ENCODE measurements at places on chromosomes 6 and 20.

DNA sequence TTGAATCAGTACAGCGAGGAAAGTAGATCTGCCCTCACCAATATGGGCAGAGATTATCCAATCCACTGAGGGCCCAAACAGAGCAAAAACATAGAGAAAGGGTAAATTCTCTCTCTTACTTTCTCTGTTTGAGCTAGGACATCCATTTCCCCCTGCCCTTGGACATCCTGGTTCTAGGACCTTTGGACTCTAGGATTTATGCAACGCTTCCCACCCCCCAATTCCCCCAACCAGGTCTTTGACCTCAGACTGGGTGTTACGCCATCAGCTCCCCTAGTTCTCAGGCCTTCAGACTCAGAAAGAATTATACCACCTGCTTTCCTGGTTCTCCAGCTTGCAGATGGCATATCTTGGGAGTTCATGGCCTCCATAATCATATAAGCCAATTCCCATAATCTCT, 10.2 kb upstream of the B3GAT2 start:
- no peak for DNase-seq

- DNase-seq: no peak
These were observed 173.7 kb downstream of the MBOAT1 start for GRCh38 chr6:20038410-20039204.

DNA sequence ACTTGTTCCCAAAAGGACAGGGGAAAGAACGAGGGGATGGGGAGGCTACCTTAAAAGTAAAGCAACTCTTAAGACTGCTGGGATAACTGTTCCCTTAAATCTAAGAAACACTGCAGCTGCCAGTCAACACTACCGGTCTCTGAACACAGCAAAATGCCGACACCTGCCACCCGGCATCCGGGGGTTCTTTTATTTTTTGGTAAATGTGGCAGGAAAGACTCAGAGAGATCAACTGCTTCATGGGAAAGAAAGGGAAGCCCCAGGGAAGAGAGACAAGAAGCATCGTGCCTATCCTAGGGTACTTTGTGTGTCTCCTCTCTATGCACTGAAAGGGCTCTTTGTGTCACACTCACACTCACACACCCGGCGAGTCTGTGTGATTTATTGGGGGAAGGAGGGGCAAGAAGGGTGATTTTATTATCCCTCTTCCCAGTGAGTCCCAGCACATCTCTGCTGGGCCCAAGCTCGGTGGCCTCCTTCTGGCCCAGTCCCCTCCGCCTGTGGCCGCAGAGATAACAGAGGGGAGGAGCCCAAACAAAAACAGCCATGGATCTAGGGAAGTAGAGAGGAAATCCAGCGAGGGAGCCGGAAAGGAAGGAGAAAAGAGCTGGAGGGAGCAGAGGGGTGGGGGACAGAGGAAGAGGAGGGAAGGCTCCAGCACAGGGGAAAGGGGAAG, 1.4 kb downstream of the FYN start:
- no peak for DNase-seq

DNA sequence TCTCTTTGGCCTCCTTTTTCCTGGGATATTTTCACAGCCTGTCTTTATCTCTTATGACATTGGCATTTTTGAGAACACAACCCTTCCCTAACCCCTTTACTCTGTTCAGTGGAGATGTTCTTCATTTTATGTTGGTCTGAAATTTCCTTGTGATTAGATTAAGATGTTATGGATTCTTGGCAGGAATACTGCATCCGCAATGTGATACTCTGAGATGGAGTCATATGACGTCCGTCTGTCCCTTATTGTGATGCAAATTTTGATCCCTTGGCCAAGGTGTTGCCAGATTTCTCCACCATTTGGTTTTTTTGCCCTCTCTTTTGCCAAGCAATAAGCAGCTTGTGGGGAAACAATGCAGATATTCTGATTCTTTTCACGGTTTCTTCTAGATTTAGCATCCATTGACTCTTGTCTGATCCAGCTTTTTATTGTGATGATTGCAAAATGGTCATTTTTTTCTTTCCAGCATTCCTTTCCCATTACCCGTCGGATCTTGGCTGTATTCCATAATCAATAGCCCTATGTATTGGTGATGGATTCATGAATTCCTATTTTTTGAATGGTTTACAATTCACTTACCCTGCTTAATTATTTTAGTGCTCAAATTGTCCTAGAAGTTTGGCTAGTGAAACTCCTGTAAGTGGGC, 85.1 kb downstream of the NCOA3 start:
- DNase-seq: no peak

DNA sequence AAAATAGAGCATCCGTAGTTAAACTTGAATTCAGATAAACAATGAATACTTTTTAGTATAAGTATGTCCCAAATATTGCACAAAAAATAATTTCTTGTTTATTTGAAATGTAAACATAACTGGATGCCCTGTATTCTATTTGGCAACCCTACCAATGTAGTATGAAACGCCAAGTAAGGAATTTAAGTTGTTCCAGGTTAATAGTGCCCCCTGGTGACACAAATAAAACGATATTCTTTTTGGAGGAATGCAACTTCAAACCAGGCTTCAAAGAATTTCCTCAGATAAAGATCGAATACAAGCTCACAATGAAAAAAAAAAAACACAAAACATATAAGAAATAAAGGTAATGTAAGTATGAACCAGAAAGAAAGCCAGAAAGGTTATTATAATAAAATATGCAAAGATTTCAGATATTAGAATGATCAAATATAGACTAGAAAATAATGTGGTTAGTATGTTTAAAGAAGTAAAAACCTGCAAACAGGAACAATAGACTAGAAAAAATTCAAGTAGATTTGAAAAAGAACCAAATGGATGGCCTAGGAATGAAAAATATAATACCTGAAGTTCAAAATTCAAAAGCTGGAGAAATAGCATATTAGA, 18.4 kb upstream of the AKAP7 start:
- no peak for DNase-seq

DNA sequence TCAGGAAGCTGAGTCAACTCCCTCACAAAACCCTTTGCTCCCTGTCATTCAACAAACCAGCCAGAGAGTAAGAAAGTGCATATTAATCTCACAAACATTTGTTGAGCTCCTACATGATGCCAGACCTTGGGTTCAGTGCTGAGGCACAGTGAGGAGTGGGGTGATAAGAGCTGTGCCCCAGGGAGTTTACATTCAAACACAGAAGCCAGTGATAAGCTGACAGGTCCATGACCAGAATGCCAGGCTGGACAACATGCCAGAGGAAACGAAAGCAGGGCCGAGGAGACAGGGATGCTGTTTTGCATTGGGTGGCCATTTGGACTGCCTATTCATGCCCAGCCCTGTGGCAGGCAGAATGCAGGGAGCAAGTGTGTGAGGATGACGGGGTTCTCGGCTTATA, 76.7 kb downstream of the LRFN2 start:
- DNase-seq: no peak

- DNase-seq: no peak
These were observed 120.3 kb downstream of the IMPG1 start for GRCh38 chr6:75952128-75952527.

DNA sequence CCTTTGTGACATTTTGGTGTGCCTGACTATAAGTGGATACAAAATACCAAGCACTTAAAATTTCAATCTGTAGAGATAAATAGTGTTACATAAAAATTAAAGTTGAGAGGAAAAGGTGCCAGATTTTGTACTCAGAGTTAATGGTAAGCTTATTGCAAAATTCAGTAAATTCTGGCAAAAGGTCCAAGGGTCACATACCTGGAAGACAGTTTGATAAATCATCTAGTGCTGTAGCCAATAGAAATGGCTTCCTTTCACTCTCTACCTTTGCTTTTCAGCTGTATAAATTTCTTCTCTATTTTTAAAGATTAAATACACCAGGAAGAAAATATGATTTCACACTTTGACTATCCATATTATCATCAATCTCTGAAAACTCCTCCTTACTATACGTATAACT, 690.2 kb upstream of the NRSN1 start:
- DNase-seq: no peak

- DNase-seq: no peak
These were observed 779.3 kb upstream of the CITED2 start for GRCh38 chr6:140153703-140154102.

DNA sequence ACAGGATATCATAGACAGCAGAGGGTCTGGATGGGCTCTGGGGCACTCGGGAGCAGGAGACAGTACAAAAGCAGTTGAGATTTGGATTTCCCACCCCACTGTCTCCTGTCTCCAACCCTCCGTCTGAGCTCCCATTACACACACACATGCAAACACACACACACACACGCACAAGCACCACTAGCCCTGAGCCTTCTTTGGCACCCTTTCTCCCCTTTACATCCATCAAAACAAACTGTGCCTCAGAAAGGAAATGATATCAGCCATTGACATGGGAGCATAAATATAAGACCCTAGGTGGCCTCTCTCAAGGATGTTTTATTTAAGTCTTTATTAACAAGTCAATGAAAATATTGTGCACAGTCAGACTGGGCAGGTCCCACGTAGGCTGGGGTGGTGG, 17.5 kb downstream of the TTBK1 start:
- DNase-seq: no peak

DNA sequence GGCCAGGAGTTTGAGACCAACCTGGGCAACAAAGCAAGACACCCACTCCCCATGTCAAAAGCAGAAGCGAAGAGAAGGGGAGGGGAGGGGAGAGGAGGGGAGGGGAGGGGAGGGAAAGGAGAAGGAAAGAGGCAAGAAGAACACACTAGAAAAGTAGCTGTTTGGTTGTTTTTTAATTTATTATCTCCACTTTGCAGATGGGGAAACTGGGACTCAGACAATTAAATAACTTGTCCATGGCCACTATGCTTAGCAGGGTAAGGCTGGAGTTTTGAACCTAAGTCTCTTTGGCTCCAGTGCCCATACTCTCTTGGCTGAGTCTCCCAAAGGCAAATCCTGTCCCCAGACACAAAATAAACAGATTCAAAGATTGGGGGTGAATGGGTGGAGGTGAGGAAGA, 12.4 kb upstream of the GHRH start:
- DNase-seq: no peak

DNA sequence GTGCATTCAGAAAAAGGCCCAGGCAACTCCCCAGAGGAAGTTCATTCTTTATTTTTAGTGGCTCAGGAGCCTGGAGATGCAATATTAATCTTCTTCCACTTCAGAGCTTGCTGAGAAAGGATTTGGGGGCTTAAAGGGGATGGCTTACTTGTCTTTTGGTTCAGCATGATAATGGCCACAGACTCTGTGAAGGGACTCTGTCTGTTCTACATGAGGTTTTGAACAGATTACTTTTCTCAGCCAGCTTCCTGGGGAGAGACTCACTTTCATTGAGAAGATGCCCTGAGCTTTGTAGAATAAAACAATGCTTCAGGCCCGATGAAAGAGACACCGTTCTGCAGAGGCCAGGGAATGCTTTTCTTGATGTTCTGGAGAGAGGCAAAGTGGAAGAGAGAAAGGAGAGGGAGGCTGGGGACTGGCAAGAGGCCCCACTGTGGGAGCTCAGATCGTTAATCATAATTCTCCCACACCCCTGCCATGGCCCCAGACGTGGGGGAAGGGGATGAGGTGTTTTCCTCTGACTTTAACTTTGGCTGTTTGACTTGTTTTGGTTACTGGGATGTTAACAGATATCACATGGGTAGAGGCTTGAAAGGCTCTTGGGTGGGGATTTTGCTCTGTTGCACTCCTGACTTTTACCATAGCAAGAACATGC, 19.1 kb downstream of the SCP2D1 start:
- DNase-seq: no peak

DNA sequence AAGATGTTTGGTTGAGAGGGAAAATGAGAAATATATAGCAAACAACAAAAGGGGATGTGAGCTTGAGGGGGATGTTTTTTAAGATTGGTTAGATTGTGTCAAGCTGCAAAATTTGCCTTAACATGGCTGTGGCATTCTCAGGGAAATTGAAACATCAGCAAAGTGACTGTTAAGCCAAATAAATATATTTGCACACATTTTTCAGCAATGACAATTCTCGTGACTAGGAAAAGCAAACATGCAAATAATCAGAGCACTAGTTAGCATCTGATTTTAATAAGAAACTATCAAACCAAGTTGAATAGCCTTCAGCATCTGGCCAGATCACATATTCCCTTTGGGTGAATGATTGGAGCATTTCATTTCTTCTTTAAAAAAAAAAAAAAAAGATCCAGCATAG, 262.8 kb downstream of the TBC1D7 start:
- no peak for DNase-seq

DNA sequence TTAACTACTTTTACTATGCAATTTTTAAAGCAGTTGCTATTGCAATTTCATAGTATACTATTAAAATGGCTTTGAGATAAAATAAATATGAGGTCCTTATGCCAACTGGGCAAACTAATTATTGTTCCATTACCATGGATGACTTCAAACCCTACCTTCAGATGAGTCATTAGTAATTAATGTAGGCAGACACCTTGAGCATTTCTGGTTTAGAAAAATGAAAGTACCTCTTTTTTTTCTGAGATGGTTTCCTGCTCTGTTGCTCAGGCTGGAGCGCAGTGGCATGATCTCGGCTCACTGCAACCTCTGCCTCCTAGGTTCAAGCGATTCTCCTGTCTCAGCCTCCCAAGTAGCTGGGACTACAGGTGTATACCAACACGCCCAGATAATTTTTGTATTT, 11.9 kb downstream of the ASF1A start:
- DNase-seq: no peak

DNA sequence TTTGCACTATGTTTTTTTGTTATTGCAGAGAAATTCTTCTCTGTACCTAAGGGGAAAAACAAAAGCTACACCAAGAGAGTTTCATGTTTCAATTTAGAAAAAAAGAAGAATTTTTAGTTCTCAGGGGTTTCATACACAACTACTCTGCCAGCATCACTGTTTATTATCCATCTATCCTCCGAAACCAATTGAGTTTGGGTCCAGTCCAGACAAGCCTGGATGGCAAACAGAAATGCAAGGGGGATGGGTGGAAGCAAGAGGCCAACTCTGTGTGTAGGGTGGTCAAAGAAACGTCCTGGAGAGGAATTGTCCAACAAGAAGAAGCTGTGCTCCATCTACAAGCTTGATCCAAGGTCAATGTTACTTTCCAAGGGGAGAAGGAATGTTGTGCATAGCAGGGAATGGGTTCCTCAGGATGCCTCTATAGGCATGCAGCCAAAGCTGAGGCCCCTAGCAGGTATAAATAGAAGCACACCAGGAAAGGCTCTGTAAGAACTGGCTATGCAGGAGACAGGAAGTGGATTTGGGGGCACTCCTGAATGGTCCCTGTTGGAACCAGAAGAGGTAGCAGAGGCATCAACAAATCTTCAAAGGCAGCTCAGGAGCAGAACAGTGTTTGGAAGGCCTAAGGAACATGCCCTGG, 64.4 kb downstream of the FILIP1 start:
- no peak for DNase-seq

All from activated CD4-positive, alpha-beta T cell treated with anti-CD3 and anti-CD28 coated beads, Interleukin-2, amount 50 U/mL, for 1 hour (primary cell).